ENCODE measurements at places on chromosomes 7 and 10.

- DNase-seq: no peak
These were observed 362.3 kb downstream of the GATA3 start for GRCh38 chr10:8416760-8417159.

GRCh38 chr10:72846238-72846637, 47.3 kb upstream of the OIT3 start:
- DNase-seq: no peak

- no peak for DNase-seq
These were observed 8.0 kb upstream of the BEND7 start for GRCh38 chr10:13536674-13537366.

- DNase-seq: no peak
These were observed 43.6 kb upstream of the GATAD1 start for GRCh38 chr7:92403760-92404074.

DNA sequence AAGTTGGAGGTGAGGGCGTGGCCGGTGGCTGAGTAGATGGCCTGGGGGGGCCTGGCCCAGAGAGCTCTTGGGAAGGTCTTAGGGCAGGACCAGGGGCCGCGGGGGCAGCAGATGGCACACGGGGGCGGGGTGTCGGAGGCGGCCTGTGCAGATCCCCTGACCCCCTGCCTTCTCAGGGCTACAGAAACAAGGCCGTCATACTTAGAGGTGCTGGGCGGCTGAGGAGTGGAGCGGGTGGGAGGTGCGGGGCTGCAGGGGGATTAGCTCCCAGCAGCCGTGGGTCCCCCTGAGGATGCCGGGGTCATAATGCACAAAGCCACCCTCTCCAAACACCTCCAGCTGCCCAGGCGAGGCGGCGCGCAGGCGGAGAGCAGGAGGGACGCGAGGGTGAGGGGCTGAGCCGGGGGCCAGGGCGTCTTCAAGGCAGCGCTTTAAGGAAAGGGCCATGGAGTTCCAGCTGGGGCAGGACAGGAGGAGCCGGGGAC, 40.4 kb upstream of the ZNF32 start:
- DNase-seq: no peak

DNA sequence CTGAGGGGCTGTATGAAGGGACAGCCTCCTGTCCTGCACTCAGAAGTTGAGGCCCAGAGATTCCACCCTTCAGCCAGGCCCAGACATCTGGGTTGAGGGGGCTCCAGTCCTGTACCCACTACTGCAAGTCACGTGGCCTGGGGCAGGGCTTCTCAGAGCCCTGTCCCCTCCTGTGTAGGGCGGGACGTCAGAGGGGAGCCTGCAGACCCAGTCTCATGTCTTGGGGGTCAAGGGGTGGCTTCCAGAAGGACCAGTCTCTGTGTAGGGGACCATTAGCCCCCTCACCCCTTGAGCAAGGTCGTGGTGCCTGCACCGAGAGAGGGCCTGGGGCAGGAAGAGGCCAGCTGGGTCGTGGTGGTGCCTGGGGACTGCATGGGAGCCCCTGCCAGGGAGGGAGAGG, 593 bp upstream of the PILRA start:
- no peak for DNase-seq

- DNase-seq: no peak
These were observed 113.8 kb upstream of the PPP2R2D start for GRCh38 chr10:131786756-131787605.

DNA sequence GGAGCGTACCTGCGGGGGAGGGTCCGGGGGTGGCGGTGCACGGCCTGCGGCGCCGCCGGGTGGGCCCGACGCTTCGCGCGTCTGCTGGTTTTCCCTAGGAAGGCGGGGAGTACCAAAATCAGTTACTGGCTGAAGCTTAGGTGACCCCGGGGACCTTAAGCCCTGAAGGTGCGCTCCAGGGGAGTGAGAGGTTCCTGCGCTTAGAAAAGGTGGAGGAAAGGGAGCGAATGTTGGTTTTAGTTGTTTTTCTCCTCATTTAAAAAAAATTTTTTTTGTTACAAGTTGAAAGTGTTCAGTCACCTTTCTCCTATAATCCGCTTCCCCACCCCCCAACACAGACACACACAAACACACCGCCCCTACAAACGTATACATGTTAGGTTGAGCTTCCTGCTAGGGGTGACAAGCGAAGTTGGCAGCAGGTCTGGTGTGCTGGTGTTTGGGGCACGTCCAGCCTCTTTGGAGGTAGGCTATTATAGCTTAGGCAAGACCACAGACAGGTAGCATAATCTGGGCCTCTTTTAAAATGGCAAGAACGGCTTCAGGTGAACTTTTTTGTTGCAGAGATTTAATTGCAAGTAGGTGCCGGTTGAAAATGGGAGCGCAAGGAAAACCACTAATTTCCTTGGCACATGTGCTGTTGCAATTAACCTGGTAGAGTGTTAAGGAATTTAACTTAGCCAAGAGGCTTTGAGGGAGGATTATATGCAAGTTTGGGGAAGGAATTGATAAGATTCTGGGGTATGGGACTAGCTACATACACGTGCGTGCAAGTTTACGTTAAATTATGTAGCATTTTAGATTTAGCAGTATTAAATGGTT, 945 bp downstream of the ADD3 start:
- no peak for DNase-seq

DNA sequence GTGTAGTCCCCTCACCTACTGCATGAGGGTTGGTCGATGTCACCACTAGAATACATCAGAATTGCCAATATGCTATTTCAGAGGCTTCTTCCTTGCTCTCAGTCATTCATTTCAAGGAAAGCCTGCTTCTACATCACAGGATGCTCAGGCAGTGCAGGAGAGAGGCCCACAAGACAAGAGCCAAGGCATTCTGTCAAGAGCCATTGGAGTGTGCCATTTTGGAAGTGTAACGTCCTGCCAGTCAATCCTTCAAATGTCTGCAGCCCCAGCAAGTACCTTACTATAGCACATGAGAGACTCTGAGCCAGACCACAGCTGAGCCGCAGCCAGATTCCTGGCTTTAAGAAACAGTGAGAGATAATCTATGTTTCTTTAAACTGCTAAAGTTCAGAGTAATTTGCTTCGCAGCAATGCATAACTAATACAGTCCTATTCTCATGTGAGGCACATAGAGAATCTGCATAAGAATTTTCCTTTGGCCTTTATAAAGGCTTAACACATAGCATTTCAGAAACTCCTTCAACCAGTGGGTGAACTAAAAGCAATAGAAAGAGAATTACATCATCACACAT, 166.5 kb upstream of the GNAI1 start:
- DNase-seq: no peak

DNA sequence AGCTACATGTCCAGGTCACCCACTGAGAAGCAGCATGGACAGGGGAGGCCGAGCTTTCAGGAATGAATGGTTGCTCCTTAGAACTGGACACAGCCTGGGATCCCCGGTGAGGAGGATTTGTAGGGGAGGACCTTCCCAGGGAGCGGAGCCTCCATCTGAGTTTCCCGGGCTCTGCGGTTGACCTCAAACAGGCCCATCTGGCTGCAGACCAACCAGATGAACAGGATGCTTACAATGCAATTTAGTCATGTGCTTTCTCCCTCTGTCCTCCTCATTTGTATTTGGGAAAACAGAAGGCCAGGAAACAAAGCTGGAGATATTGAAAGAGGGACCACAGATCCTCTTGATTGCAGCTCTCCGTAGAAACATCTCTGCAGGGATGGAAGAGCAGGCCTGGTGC, 104.8 kb downstream of the EMX2 start:
- no peak for DNase-seq

GRCh38 chr10:30791197-30791611, 161.7 kb upstream of the LYZL2 start:
- no peak for DNase-seq

DNA sequence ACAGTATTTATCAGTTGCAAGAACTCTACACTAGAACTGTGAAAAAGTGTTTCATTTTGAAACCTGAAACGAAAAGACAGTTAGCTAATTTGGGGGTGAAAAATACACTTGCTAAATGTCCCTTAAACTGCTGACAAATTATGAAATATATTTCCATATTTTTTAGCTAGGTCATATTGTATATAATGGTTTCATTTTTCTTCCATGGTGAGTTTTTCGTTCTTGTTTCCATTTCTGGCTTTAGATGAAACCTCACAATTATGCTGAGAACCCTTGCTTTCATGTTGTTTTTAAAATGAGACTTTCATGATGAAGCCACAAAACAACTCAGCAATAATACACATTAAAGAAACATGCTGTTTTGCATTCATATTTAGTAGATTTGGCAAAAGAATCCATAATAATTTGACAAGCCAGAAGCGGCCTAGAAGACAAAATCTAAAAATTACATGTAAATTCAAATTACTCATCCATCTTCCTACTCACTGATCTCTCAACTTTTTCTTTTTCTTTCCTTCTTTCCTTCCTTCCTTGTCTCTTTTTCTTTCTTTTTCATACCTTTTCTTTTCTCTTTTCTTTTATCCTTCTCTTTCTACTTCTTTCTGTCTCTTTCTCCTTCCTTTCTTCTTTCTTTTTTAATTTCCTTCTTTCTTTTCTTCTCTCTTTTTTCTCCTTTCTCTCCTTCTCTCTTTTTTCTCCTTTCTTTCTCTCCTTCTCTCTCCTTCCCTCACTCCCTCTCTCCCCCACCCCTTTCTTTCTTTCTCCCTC, 46.5 kb upstream of the ITGB8 start:
- no peak for DNase-seq

- no peak for DNase-seq
These were observed 745 bp downstream of the DAGLB start for GRCh38 chr7:6446838-6447580.

GRCh38 chr10:133127291-133128125, 32.5 kb upstream of the KNDC1 start:
- DNase-seq: no peak

DNA sequence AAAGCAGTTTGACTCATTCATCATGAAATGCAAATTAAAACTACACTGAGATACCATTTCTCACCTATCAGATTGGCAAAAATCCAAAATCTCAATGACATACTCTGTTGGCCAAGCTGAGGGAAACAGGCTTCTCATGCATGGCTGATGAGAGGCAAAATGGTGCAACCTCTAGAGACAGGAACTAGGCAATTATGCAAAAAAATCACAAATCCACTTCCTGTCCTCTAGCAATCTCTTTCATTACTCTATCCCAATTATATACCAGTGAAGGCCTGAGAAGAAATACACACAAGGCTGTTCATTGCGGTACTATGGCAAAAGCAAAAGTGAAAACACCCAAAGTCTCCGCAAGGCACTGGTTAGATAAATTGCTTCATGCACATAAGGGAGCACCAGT, 25.9 kb upstream of the PTPRN2 start:
- DNase-seq: no peak

GRCh38 chr7:151744656-151745638, 132.0 kb downstream of the PRKAG2 start:
- DNase-seq: no peak

GRCh38 chr7:67022511-67022910, 25.9 kb downstream of the TYW1 start:
- DNase-seq: no peak

GRCh38 chr10:126611303-126611702, 59.2 kb downstream of the C10orf90 start:
- no peak for DNase-seq

DNA sequence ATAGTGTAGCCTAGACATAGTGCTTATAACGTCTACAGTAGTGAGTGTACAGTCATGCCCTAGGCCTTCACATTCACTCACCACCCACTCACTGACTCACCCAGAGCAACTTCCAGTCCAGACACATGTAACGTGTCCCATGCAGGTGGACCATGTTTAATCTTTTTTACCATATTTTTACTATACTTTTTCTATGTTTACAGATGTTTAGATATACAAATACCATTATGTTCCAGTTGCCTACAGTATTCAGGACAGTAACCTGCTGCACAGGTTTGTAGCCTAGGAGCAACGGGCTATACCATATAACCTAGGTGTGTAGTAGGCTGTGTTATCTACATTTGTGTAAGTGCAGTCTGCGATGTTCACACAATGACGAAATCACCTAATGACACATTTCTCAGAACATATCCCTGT, 11.0 kb downstream of the MPP7 start:
- DNase-seq: no peak

GRCh38 chr7:123823898-123824753, 20.8 kb upstream of the HYAL4 start:
- DNase-seq: no peak

DNA sequence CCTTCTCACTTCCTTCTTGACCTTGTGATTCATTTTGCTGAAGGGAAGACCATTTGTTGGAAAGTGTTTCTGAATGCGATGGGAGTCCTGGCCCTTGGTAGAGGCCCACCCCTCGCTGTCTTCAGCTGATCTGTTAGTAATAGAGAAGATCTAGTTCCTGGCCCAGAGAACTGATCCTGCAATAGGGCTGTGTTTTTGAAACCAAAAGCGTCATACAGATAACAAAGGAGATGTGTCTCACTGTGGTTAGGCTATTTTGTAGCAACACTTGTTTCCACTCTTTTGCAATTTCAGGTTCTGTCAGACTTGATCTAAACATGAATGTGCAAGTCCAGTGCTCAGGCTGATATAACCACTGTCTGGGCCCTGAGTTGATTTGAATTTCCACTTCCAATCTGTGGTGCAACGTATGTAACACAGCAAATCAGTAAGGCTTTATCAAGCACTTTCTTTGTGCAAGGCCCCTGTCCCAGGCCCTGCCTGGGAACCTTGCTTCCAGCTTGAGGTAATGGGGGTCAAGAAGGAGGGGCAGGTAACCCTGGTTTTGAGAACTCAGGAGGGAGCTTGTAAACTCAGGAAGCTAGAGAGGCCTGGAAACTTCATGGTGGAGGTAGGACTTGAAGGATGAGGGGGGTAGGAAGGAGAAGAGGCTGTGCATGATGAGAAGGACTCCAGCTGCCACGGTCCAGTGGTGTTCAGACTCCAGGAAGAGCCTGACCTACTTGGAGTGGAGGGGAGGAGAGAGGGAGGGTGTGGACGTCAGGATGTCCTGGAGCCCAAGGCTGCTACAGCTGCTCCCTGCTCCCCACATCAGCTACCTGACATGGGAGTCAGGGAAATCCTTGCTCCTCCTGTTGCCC, 42.2 kb upstream of the SRGN start:
- DNase-seq: no peak

DNA sequence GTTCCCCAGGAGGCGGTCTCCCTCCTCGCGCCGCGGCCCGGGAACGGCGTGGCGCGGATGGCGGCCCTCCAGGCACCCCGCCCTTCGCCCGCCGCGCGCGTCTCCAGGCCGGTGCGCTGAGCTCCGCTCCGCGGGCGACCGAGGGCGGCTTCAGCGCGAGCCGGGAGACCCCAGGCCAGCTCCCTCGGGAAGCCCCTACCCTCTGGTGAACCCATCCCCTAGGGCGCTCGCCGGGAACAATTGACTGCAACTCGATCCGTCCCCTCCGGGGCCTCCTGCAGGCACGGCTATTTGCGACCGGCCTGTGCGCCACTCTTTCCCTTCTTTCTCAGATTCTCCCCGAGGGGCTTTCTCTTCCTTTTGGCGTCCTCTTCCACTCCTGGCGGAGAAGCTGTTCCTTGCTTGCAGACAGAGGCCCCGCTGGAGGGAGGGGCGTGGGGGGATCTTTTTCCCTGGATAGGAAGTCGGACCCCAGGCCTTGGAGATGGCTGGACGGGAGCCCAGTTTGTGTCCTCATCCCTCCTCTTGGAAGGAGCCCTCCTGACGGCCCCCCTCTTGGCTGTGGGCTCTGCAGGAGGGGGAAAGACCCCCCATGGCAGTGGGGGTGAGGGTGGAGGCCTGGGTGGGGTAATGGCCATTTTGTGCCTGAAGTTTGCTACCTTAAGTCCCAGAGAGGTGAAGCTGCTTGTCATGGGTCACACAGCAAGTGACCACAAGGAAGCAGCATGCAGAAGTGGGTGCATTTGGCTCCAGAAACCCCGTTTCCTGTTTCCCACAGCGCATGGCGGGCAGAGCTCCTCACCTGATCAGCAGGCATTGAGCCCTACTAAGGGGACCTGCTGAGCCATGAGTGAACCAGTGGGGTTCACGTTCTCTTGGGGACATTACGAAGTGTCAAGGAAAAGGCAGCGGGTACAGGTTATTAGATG, 171.2 kb upstream of the TNRC18 start:
- no peak for DNase-seq

Measured in cortex of kidney (tissue), 1 donor.